Umbilical cord (tissue), 2 donors: ENCODE measurements at places on chromosomes 7 and 10. TPM values are rescaled to one million over a fixed set of nuclear protein-coding genes. Genes with fewer than 3 reads are reported as not detected.

The CFAP58 gene
- total RNA-seq, result 0.48 TPM

DNA sequence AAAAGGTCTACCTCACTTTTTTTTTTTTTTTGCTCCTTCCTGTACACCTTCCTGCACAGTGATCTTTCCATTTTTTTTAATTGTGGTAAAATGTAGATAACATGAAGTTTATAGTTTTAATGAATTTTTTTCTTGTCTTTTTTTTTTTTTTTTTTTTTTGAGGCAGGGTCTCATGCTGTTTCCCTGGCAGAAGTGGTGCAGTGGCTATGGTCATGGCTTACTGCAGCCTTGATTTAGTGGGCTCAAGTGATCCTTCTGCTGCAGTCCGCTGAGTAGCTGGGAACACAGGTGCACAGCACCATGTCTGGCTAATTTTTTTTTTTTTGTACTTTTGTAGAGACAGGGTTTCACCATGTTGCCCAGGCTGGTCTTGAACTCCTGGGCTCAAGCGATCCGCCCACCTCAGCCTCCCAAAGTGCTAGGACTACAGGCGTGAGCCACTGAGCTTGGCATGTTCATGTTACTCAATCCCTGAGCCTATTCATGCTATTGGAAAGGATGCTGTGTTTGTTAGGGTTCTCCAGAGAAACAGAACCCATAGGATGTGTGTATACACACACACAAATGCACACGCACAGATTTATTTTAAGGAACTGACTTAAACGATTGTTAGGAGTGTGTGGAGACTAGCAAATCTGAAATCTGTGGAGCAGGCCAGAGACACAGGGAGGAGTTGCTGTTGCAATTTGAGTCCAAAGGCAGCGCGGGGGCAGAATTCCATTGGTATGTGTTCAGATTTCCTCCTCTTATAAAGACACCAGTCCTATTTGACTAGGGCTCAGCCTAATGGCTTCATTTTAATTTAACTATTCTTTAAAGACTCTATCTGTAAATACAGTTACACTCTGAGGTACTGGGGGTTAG, 29.1 kb downstream of the GALNT11 start:
- peak; percentile 53 for DNase-seq

DNA sequence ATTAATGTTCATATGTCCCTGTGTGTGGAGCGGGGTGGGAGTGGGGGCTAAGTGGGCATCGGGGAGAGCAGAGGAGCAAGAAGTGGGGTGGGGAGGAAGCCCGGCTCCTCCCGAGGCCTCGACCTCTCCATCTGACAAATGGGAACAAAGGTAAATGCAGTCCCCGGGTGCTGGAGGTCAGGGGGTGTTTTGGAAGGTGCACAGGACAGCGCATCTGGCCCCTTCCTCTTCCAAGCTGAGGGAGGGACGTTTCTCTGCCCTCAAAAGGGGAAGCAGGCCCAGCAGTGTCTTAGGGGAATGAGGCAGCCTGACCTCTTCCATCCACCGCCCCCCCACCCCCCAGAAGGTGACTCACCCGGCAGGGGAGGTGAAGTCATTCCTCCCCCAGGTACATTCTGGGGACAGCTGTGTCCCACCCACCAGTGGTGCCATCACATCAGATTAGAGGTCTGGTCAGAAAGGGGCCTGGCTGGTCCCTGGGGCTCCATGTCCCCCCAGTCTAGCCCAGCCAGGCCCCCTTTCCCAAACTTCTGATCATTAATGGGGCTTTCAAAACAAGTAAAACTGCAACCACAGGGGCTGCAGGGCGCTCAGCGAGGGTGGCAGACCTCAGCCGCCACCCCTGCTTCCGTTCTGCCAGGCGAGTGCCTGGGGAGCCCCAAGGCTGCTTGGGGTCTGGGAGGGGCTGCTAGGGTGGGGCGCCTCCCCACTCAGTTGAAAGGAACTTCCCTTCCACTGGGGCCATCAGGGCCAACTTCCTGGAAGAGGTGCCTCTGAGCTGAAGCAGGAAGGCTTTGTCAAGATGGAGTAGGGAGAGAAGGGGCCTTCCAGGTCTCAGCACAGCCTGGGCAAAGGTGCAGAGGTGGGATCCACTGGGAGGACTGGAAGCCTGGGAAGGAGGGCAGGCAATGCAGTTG, 10.8 kb downstream of the LFNG start:
- DNase-seq, result no peak

DNA sequence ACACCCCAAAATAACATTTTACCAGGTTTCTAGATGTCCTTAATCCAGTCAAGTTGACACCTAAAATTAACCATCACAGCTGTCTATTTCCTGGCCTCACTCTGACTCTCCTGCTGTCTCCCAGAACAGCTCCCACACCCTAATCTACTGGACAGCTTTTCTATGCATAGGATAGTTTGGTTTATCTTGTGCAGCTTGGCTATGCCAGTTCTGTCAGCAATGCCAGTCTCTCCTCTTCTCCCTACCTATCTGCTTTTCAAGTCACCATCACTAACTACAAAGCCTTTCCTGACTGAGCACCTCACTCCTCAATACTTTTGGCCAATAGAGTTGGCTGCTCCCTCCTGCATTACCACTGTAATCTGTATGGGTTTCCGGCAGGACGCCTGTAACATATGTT, 5.0 kb downstream of the NCOA4 start:
- DNase-seq, result no peak

DNA sequence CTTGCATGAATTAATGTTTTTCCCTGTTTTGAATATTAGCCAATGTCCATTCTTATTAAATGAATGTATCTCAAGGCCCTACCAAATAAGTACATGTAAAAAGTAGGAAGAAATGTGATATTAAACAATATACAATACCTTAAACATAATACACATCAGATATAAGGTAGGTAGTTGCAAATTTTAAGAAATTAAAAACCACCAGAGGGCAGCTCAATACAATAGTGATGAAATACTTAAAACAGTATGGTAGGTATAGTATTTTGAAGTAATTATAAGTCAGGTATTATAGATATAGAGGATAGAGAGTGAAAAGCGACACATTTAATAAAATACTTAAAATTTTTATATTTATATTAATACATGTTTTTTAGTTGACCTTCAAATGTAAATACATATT, 43.6 kb upstream of the CDK14 start:
- peak; percentile 13 for DNase-seq

The GPER1 gene
- 16.6 TPM for total RNA-seq

DNA sequence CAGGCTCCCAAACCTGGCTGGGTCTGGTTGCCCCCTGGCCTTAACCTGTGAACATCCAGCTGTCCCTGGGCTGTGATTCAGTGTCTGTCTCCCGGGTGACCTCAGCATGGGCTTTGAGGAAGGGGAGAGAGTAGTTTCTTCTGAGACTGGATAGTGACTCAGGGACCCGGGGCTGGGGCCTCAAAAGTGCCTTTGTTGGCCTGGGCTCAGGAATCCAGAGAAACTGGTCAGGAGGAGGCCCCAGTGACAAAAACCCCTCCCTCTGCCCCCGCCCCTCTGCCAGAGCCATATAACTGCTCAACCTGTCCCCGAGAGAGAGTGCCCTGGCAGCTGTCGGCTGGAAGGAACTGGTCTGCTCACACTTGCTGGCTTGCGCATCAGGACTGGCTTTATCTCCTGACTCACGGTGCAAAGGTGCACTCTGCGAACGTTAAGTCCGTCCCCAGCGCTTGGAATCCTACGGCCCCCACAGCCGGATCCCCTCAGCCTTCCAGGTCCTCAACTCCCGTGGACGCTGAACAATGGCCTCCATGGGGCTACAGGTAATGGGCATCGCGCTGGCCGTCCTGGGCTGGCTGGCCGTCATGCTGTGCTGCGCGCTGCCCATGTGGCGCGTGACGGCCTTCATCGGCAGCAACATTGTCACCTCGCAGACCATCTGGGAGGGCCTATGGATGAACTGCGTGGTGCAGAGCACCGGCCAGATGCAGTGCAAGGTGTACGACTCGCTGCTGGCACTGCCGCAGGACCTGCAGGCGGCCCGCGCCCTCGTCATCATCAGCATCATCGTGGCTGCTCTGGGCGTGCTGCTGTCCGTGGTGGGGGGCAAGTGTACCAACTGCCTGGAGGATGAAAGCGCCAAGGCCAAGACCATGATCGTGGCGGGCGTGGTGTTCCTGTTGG, at the start of gene CLDN4:
Gene CLDN4 (plus strand): TSS at position 316 of the 903 bp plus-strand sequence. CDS start 206 bp downstream, at position 522.
- peak; percentile 78 for DNase-seq

- DNase-seq, result peak; percentile 15
Measured at GRCh38 chr7:21352540-21353387, 75.1 kb upstream of the SP4 start.

- DNase-seq, result no peak
Measured at GRCh38 chr10:46017733-46018132, 12.7 kb downstream of the NCOA4 start.

GRCh38 chr10:60498985-60499384, 109.3 kb upstream of the ANK3 start:
- DNase-seq, result no peak

DNA sequence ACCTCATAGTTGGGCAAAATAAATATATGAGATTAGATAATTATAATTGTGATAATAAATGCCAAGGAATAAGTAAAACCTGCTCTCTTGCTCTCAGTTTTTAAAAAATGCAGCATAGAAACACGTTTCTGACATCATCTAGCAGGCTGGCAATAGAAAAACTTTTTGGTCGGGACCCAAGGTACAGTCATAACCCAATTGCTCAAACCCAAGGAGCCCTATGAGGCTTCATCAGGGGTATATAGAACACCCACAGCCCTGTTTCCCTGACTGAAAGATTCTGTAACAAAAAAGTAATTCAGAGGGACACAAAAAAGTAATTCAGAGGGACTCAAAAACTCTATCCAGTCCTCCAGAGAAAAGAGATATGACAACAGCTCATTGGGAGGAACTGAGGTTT, 3.8 kb downstream of the PDE1C start:
- DNase-seq, result no peak

DNA sequence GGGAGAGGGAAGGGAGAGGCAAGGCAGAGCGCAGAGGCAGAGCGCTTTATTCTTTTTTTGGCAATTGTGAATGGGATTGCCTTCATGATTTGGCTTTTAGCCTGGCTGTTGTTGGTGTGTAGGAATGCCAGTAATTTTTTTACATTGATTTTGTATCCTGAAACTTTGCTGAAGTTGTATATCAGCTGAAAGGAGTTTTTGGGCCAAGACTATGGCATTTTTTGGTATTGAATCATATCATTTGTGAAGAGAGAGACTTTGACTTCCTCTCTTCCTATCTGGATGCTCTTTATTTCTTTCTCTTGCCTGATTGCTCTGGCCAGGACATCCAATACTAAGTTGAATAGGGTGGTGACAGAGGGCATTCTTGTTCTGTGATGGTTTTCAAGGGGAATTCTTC, 291.3 kb downstream of the REEP3 start:
- DNase-seq, result no peak

The AFAP1L2 gene
- total RNA-seq, result 23.1 TPM

DNA sequence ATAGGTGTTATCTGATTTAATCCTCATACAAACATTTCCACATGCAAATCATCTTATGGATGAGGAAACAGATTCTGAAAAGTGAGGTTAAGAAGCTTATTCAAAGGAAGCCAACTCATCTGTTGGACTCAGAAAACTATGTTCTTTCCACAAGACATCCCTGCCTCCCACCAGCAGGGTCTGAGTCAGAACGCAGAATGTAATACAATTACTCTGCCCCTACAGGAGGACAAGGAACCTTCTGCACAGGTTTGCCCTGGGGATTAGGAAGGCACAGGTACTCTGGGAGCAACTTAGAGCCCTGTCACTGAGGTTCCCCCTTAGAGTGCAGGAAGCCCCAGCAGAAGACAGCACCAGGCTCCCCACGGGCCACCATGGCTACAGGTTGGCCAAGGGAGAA, 255.7 kb downstream of the TNS3 start:
- peak; percentile 56 for DNase-seq

- DNase-seq, result peak; percentile 18
Measured at GRCh38 chr10:7412237-7412927, 1.5 kb upstream of the SFMBT2 start.

- no peak for DNase-seq
Measured at GRCh38 chr10:62769574-62770242, 34.8 kb upstream of the ADO start.

The KLLN gene
- 5.1 TPM for total RNA-seq

DNA sequence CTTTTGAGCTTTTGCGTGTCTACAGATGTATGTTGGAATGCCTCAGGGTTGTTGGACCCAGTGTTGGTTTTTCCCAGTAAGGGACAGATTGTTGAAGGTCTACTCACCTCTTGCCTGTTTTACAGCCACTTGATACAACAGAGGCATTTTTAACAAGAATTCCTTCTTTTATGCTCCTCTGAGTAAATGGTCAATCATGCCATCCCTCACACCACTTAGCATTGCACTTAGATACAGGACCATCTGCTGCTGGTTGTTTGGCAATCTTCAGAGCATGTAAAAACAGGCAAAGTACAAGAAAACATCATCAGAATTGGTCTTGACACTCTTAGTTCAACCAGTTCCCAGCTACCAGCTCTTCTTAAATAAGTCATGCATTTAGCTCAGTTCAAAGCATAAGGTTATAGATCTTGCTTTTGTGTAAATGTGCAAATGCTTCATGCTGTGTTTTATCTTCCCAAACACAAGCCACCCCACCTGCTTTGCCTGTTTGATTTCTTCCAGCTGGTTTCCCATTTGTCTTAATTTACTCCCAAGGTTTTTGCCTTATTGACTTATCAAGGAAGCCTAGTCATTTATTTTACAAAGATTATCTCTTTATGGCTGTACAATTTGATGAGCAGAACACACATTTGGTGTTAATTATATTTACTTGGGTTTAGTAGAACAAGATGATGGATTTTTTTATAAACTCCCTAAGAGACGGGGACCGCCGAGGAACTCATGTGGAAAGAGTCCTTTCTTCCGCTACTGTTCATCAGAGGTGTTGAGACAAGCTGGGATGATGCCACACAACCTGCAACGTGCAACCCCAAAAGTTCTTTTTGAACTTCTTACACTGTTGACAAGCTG, 136.6 kb downstream of the AHR start:
- DNase-seq, result no peak

DNA sequence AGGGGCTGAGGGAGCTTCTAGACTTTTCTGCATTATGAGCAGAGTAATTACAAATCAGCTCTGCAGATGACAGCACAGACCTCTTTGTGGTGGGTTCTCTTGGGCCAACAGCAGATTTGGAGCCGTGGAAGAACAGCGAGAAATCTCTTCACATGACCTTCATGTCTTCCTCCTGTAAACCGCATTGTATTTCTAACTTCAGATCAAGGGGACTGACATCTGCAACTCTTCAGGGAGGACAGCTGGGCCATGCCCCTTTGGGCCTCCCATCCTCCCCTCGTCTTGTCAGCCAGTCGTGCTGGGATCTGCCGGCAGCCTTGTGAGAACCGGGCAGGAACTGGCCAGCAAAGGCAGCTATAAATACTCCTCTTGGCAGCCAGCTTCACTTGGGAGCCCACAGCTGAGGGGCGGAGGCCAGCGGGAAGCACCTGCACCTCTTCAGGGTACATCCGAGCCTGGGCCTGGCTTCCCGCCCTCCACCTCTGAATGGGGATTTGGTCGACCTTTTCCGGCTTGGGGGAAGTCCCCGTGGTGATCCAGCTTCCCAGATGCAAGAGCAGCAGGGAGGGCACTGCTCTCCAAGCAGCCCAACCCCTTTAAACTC, 54.7 kb downstream of the STEAP1B start:
- peak; percentile 50 for DNase-seq

- DNase-seq, result no peak
Measured at GRCh38 chr10:78755877-78756455, 312.8 kb upstream of the ZMIZ1 start.

The LRIT1 gene
- 3.6 TPM for total RNA-seq

- DNase-seq, result no peak
Measured at GRCh38 chr10:86785037-86785436, 28.6 kb downstream of the BMPR1A start.
